ENCODE measurements at places on chromosomes 2 and 18. TPM values are rescaled to one million over a fixed set of nuclear protein-coding genes. Genes with fewer than 3 reads are reported as not detected.

The RASGRP3 gene
- total RNA-seq: 0.44 TPM

The GMCL1 gene
- 6.1 TPM for total RNA-seq

The C2orf68 gene
- total RNA-seq: 29.3 TPM

The MYO3B gene
- not detected for total RNA-seq

The TUBB8B gene
- total RNA-seq: not detected

The ATG9A gene
- 48.1 TPM for total RNA-seq

The TRAPPC8 gene
- 10.2 TPM for total RNA-seq

The CXCR2 gene
- total RNA-seq: not detected

The HSBP1L1 gene
- 15.3 TPM for total RNA-seq

The COL3A1 gene
- total RNA-seq: 0.28 TPM

The NAT8 gene
- not detected for total RNA-seq

The RNF152 gene
- total RNA-seq: not detected

The LRATD1 gene
- 0.07 TPM for total RNA-seq

The UPP2 gene
- total RNA-seq: not detected

The FN1 gene
- 264 TPM for total RNA-seq

The REEP1 gene
- total RNA-seq: 0.68 TPM

Data from A549 treated with ZK216348 at 1 μM for 4 hours (cell line).